ENCODE measurements at places on chromosomes 16 and 17.

GRCh38 chr16:84774810-84775209, 45.0 kb upstream of the CRISPLD2 start:
- no peak for DNase-seq

- DNase-seq = no peak
These were observed 39.7 kb upstream of the PVALEF start for GRCh38 chr17:81125573-81126081.

GRCh38 chr16:81609323-81609892, 164.8 kb downstream of the CMIP start:
- DNase-seq = no peak

DNA sequence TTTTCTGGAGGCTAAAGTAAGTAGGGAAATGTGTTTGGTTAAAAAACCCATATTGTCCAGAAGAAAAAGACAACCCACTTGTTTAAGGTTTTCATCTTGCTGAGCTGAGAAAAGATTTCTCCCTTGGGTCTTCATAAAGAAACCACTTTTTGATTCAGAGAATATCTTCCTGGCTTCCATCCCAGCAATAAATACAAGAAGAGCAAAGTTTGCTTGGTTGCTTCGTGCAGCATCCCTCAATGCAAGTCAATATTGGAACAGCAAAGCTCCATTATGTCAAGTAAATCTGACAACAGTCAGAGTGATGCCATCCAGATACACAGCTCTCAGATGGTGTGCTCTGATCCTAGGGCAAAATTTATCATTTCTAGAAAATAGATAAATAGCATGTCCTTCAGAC, 118.9 kb upstream of the PIRT start:
- DNase-seq = no peak

GRCh38 chr16:29665294-29666077, 2.4 kb downstream of the SPN start:
- no peak for DNase-seq
